ENCODE measurements at places on chromosomes 5 and 9.

DNA sequence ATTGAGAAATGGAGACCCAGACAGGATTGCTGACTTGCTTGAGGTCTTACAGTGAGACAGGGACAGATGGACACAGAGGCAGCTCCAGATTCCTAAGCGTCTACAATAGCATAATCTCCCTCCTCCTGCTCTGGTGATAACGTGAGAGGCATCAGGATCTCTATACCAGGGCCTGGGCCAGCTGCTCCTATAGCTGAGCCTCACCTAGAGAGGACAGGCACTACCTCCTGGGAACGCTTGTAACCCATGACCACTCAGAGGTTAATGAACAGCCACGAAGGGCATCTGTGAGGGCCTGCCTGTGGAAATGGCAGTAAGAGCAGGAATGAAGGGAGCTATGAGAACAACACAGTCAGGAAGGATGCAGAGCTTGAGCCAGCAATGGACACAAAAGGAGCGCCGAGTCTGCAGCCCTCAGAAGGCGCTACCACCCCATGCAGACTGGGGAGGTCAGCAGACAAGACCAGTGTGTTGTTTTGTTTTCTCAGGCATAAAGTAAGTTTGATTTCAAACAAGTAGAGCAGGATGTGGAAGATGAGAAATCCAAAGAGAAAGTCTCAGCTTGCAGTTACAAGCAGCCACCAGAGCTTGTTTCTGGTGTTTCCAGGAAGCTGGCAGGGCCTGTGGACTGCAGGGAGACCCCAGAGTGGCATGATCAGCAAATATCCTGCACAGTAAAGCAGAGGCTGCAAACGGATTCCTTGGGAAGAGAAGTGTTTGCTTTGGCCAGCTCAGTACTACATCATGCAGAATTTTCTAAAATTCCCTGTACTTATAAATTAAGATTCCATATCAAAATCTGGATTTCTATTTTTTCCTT is 17.4 kb downstream of the ANKS6 start:
- no peak for DNase-seq

DNA sequence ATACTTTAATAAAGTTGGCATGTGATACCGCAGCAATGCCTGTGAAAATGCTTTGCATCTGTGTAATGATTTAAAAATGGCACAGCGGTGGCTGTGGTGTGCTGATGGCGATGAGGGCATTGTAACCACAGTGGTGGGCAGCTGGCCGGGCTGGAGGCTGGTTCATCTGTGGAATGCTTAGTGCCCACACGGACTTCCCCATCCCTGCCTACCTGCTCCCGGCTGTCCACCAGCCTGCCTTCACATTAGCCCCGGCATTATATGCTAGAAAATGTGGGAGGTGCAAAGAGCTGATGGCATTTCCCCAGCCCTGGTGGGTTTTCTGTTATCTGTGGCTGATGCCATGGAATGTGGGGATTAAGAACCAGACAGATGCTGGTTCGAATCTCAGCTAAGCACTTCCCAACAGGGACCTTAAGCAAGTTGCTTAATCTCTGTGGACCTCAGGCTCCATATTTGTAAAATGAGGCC is 2.9 kb upstream of the NDST1 start:
- no peak for DNase-seq

- no peak for DNase-seq
Observed at GRCh38 chr9:129141066-129142041, 30.1 kb downstream of the PTPA start.

GRCh38 chr5:32304622-32305021 is 8.1 kb downstream of the MTMR12 start:
- DNase-seq = no peak

GRCh38 chr5:107616213-107616612 is 54.5 kb downstream of the EFNA5 start:
- DNase-seq = no peak

GRCh38 chr5:151497391-151498002 is 50.1 kb downstream of the SLC36A1 start:
- no peak for DNase-seq

DNA sequence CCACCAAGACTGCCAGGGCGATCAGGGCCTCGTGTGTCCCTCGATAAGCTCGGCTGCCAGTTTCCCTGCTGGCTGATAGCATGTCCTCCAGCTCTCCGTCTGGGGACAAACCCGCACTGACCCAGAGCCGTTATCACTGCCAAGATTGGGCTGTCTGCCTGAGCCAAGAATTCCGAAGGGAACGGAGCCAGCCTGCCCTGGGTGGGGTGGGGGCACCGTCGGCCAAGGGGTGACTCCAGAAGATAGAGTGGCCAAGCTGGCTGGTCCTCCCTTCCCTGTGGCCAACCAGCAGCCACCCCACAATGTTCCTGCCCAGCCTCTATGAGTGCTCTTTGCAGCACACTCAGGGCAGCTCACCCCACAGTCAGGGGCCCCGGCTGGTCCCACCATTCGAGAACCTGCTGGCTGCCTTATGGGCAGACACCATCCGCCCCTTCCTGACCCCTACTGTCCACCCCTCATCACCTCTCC is 29.4 kb downstream of the HRH2 start:
- no peak for DNase-seq

DNA sequence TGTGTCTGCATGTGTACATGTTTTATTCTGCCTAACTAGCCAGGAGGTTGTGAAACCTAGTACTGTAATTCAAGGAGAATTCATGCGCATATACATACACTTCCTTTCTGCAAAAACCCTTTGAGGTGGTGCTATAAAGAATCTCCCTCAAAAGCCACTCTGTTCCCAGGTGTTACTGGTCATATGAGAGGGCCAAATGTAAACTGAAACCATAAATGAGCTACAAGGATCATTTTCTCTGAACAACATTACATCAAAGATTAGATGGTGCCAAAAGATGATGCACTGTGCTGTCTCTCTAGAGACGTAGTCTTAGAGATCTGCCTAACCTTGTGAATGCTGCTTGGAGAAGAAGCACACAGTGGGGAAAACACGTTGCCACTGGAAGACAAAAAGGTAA is 15.7 kb downstream of the NREP start:
- no peak for DNase-seq

- DNase-seq = no peak
Observed at GRCh38 chr9:94865582-94866452, 139.3 kb downstream of the AOPEP start.

DNA sequence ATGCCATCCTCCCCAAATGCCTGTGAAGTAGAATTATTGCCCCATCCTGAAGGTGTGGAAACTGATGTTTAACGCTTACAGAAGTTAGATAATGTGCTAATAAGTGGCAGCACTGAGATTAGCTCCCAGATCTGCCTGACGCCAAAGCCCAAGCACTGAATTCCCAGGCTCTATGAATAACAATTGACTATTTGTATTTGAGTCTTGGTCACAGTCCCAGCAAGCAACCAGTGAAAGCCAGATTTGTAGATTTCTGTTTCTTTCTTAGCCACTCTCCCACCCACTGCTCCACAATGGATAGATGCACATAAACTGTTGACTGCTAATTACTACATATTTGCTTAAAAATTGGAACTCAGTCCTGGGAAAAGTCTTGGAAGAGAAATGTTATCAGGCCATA is 34.4 kb downstream of the FAM240B start:
- DNase-seq = no peak

DNA sequence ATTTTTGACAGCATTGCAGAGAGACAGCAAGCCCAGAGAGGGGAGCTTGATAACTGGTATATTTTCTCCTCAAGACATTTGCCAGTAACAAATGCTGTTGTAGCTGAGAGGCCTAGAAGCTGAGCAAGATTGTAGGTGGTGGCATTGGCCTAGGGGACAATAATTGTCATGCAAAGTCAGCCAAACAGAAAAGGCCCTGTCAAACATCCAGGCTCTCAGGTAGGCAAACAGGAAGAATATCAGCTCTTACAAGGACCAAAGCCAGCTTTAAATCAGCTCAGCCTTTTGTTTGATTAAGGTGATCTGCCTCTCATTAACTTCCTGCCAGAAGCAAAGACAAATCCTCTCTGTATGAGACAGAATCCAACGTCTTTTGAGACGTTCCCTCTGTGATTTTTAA is 29.7 kb upstream of the BARX1 start:
- no peak for DNase-seq

DNA sequence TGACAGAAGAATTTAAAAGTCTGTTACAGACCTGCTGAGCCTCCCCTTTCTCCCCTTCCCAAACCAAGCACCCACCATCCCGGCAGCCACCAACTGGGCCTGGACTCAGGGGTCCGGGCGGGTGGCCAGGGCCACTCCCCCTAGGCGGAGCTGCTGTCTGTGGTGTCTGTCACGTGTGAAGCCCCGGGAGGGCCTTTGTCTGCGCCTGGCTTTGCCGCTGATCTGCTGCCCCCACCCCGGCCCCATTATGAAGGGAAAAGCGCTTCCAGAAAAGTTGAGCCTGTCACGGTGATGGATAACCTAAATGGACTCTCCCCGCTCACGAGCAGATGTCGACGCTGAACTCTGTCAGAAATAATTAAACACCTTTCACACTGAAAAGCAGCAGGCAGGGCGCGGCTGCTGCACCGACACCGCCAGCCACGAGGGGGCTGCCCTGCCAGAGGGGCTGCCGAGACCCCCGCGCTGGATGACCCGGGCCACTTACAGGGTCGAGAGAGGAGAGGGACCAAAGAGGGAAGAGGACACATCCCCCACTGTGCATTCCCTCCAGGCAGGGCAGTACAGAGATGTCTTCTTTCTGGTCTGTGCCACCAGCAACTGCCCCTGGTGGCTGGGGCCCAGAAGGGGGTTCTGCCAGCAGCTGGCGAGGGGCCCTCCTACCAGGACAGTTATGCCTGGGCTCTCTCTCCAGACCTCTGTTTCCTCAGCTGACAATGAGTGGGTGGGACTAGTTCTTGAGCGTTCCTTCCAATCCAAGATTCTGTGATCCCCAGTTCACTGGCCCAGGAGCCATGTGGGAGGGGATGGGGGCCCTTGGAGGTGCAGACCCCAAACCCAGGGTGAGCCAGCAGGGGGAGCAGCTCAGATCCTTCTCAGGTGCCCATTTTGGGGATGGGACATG is 36.0 kb upstream of the BARHL1 start:
- DNase-seq = no peak

- DNase-seq = peak; percentile 31
Observed at GRCh38 chr5:134026521-134027287, 21.9 kb upstream of the VDAC1 start.

DNA sequence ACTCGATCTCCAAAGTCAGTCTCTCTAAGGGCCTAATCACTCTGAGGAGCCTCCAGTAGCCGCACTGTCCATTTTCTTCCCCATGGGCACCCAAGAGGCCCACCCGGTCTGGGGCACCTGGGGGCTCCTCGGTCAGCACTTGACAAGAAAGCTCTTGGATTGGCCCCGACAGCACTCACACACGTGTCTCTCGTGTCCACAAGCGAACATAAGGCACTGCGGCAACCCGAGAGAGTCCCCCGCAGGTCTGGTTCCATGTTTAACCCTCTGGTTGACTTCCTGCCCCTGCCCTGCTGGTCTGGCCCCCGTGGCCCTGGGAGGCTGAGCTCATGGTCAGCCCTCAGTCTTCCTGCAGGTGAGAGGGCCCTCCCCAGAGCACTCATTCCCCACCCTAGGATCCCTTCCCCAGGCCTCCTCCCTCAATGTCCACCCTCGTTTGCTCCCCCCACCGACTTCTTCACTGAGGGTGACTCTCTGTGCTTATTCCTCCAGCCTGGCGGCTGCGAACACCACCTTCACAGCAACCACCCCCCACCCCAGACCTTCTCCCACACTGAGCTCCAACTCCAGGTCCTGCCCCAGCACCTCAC is 16.3 kb upstream of the LRRC14B start:
- no peak for DNase-seq

GRCh38 chr9:70079417-70080037 is 35.9 kb downstream of the MAMDC2 start:
- no peak for DNase-seq

DNA sequence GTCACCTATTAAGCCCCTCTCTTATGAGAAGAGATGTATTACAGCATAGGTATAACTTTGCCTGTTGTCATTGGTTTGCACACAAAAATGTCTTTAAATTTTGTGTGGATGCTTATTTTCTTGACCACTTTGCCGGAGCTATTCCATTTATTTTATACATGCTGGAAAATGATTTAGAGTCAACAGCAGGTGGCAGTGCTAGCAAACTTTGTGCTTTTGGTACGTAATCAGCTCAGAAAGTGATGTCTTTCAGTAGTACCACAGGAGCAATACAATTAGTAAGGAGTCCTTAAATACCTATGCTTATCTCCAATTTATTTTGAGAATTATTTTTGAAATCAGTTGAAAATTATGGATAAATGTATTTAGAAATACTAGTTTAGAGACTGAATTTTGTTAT is 19.8 kb upstream of the NUDT12 start:
- DNase-seq = no peak
